ENCODE measurements at places on chromosomes 13 and 19.

DNA sequence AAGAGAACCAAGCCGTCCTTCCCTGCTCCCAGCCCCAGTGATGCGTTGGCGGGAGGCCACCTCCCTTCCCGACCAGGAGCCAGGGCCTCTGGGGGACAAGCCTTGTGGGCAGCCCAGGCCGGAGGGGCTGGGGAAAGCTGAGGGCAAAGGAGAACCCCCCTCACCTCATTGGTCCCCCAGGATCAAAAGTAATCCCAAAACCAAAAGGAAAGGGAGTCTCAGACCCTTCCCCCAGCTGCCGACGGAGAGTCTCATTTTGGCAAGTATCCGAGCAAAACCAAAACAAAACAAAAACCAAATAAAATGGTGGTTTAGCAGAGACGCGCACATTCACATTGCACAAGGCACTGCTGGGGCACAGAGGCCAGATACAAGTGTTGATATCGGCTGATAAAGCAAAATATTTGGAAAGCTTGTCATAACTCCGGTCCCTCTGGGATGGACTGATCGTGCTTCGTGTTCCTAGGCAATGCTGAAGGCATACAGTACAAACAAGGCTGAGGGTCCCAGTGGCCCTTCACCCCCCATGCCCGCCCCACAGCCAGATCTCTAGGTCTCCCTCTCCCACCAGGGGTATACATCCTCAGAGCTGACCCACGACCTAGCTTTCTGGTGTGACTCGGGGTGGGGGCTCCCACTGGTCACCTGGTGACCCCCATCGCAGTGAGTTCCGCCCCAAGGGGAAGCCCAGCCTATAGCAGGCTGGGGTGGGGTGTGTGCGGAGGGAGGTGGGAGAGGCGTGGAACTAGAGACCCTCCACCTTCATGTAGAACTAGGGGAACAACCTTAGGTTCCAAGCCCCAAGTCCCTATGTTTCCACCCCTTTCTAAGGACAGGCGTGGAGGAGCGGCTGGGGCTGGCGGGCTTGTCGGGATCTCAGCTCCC, 2.1 kb downstream of the CEBPA start:
- no peak for DNase-seq

DNA sequence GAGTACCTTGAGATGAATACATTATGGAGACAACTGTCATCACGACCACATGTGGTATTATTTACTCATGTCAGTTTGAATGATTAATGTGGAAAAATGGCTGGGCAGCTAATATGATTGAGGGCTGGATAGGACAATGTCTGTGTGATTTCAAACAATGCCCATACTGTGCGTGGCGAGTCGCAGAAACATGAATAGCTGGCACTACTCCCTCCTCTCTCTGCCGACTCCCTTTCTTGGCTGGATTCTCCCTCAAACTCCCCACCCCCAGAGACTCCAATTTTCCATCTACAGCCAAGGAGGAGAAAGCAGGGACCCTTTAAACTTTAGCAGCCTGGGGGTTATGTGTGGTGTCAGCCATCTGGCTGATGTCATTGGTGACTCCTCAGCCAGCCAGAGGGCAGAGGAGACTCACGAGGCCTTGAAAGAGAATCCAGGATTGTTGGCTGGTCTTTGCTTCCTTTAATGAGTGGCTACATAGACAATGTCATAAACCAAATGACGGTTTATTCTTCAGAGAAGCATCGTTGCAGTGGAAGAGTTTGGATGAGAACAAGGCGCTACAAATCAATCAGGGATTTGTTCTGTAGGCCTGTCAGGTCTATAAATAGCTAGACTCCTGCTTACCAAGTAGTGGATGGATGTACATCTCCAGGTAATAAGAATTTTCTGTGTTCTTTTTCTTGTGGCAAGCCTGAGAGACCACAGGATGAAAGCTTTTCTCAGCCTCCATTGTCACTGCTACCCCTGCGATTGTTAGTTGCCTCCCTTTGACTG, 165.6 kb downstream of the DLEU7 start:
- no peak for DNase-seq

GRCh38 chr13:22482496-22483000, 698.2 kb upstream of the SGCG start:
- DNase-seq, result no peak

DNA sequence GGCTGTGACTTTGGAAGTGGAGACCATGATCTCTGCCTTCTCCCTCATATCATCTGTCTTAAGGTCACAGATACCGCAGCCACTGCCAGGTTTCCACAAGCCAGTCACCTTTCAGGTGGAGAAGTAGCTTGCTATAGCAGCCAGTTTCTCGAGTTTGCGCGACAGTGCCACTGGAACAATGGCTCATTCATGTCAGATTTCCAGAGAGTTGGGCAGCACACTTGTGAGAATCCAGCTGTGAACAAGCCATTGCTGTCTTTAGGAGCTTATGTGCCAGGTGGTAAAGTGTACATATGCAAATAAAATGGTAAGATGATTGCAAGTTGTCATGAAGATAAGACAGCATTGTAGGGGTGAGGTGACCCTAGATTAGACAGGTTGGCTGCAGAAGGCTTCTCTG, 22.3 kb downstream of the GARRE1 start:
- DNase-seq, result no peak

Data from GM20000 (cell line).